ENCODE measurements at places on chromosomes 2 and 18. TPM values are rescaled to one million over a fixed set of nuclear protein-coding genes. Genes with fewer than 3 reads are reported as not detected.

DNA sequence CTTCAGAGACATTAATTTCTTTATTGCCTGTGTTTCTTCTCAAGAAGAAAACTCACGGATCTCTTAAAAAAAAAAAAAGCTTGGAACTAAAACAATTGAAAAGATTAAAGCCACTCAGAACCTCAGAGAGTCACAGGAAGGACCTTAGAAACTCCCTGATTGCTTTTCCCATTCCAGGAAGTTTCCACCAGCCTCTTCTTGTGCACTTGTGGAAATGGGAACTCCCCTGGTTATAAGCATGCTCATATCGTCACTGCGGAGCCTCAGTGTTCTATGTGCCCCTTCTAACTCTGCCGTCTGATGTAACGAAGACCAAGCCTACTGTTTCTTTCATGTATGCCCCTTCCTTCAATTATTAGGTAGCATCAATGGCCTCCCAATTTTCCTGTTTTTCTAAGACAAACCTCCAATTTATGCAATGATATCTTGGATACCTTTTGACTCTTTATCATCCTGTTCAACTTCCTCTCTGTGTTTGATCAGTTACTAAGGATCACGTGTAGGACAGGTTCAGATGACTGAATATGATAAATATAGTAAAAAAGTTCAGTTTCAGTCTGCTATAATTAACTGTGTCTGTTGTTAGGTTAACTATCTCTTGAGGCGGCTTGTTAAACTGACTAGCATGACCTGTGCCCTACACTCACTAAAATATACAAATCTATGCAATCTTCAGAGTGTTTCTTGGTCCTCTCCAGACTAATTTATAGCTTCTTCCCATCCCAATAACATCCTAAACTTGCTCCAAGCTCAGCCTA, 593.7 kb upstream of the CHAC2 start:
- DNase-seq = no peak

Gene PTPRM
- polyA plus RNA-seq = 94.8 TPM

- no peak for DNase-seq
Measured at GRCh38 chr2:230589025-230589424, 123.6 kb upstream of the CAB39 start.

Gene TLX2
- polyA plus RNA-seq = 0.10 TPM

DNA sequence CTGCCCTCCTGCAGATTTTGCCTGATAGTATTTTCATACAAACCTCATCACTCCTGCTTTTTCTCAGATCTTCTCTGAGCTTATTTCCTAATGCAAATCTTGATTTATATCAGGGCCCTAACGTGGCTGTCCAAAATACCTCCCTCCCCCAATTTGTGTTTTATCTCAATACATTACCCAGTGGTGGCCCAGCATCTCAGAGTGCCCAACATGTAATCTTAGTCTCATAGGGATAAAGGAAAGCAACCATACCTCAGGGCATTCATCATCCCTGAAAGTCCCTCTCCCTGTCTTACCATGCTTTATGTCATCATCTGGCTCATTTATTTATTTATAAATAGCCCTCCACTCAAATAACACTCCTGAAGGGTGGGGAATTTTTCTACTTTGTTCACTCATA, 135.3 kb downstream of the SLC8A1 start:
- DNase-seq = no peak

DNA sequence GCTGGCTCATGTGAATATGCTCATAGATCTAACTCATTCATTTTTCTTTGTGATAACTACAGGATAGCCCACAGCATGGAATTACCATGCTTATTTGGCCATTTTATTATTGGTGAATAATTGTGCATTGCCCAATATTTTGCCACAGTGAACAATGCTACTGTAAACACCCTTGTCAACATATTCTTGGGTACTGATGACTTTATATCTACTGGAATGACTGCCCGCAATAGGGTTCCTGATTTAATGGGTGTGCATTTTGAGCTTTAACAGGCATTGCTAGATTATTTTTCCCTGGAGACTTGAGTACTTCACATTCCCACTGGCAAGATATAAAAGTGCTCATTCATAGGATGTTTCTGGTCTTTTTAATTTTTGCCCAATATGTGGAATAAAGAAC, 42.7 kb upstream of the EVA1A start:
- no peak for DNase-seq

DNA sequence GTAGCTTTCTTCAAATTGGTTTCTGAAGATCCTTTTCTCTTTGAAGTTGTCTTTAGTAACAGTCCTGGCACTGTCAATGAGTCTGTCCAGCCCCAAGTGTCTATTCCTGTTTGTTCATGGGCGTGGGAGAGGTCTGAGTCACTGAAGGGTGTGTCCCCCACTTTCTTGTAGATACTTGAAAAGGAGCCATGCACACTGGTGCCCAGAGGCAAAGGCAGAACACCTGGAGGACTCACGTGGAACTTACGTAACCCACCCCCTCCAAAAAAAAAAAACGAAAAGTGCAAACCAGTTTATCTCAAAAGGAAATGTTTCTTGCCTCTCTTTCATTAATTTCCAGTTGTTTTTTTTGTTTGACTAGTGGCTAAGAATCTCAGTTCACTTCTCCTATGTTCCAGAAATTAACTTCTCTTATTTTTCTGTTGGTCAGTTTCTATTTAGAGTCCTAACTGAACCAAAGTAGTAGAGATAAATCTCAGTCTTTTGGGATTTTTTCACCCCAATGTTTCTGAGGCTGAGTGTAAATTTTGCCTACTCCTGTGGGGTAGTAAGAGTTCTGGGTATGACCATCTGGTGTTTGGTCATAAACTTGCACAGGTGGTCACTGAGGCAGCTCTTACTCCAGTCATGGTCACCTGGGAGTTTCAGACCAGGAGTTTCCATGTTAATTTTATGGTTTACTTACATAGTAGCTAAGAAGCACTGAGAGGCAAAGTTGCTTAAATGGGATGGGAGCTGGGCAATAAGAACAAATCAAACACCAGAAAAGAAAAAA, 54.9 kb downstream of the DSC3 start:
- DNase-seq = no peak

GRCh38 chr2:109125593-109126500, 3.2 kb upstream of the SH3RF3 start:
- DNase-seq = no peak

Gene KIAA2012
- 0.11 TPM for polyA plus RNA-seq

Gene PLA2R1
- 82.1 TPM for polyA plus RNA-seq

GRCh38 chr2:73970850-73971471, 13.7 kb upstream of the TET3 start:
- DNase-seq = no peak

Gene VSNL1
- polyA plus RNA-seq = 4.2 TPM

- no peak for DNase-seq
Measured at GRCh38 chr2:194559964-194560363, 1097.1 kb upstream of the SLC39A10 start.

Gene UGT1A5
- polyA plus RNA-seq = not detected

DNA sequence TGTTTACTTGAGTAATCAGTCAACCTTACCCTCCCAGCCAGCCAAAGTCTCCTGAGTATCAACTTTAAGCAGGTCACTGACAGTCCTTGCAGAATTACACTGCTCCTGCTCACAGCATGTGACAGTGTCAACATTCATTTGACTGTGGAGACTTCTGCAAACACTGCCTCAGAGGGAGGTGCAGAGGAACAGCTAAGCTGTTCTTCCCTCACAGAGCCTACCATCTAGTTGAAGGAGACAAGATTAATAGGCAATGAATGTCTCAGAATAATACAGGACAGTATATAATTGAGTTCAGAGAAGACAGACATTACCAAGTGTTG, 11.9 kb downstream of the SLC14A2 start:
- no peak for DNase-seq

DNA sequence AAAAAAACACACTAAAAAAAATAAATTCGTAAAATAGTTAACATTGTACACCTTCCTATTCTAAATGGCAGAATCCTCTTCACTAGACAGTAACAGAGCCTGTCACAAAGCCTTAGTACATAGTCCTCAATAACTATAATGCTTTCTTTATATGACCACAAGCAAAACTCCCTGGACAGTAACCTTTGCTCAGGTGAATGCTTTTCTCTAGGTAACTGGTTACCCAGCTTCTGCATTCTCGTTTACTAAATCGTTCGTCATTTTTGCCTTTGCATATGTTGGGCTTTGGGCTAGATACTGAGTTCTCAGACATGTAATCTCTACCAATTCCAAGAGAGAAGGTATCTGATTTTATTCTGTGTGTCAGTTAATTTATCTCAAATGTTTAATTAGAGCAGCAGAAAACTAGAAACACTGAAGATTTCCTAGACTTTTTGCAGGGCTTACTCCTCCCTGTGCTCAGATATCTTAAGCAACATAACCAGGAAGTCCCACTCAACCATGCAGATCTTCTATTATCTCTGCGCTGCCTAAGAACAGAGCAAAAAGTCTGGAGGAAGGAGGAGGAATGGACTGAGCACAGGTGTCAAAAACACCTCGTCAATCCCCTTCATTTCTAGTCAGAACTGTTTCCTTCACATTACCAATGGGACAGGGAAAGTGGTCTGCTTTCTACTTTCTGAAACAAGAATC, 247.7 kb downstream of the SOCS6 start:
- DNase-seq = no peak

- no peak for DNase-seq
Measured at GRCh38 chr18:24560511-24560981, 100.1 kb downstream of the HRH4 start.

DNA sequence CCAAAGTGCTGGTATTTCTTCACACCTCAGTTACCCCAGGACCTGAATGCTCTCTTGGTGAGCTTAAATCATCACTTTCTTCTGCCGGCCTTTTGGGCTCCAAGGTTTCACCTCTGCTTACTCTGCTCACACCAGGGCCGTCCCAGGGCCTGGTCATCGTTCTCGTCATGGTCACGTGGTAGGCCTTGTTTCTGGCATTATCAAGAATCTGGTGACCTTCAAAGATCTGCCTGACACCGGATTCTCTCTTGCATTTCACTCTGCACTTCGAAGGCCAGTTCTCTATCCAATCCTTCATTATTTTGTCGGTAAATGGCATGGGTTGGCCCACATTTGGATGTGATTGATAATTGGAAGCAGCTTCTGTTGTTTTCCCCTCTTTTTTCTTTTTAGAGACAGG, 80.5 kb downstream of the HRH4 start:
- no peak for DNase-seq

Gene CCDC74A
- 18.5 TPM for polyA plus RNA-seq

DNA sequence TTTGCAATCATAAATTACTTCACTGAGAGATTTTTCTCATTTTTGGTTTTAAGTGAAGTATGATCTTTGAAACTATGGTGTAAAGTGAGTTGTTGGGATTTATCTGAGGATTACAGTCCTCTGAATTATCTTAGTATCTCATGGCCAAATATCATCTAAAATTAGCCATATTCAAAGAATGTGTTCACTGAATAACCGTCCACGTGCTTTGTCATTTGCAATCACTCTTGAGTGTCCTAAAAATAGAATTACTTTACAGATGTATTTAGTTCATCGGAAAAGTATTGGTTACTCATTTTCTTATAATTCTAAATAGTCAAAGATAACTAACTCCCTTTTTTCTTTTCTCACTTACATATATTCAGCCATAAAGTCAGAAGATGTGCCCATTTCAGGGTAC, 141.2 kb downstream of the RTN4 start:
- no peak for DNase-seq

DNA sequence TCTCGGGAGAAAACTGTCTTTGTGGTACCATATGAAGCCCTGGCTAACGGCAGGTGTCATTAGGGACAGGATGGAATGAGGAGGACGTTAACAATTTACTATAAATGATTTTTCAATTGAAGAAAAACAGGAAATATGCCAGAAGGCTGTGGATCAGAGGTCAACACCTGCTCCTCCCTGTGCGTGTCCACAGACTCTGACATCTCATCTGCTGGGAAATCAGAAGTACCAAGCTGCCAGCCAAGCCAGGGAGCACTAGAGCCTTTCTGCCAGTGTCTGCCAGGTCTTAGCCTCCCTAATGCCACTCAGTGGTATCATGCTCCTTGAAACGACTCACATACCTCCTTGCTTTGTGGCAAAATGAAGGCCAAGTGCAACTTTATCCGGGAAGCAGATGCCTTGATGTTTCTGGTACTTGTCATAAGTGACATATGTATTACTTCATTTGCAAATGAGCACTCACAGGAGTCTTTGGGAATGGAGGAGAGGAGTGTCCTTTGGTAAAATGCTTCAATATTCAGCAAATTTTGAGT, 541.1 kb downstream of the SATB2 start:
- DNase-seq = no peak

Gene KRTCAP3
- 8.6 TPM for polyA plus RNA-seq

Gene TMEM131
- polyA plus RNA-seq = 45.1 TPM

- no peak for DNase-seq
Measured at GRCh38 chr2:148789059-148789458, 86.0 kb upstream of the KIF5C start.

- DNase-seq = no peak
Measured at GRCh38 chr2:85723707-85724360, 29.7 kb downstream of the GNLY start.

DNA sequence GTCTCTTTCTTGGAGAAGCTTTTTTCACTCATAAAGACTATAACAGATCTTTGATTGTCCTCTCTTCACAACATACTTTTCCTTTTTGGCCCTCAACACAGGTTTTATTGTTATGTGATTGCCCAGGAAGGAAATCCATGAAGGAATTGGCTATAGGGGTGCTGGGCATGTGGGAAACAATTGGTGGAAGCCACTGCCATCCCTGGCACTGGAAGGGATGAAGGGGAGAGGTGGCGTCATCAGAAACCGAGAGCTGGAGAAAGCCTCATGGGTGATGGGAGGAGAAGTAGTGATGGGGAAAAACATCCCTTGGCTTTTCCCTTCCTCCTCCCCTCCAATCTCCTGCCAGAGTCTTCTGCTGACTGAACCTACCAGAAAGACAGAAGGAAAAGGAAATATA, 106.2 kb downstream of the SPOPL start:
- no peak for DNase-seq

Gene HAAO
- 40.5 TPM for polyA plus RNA-seq

DNA sequence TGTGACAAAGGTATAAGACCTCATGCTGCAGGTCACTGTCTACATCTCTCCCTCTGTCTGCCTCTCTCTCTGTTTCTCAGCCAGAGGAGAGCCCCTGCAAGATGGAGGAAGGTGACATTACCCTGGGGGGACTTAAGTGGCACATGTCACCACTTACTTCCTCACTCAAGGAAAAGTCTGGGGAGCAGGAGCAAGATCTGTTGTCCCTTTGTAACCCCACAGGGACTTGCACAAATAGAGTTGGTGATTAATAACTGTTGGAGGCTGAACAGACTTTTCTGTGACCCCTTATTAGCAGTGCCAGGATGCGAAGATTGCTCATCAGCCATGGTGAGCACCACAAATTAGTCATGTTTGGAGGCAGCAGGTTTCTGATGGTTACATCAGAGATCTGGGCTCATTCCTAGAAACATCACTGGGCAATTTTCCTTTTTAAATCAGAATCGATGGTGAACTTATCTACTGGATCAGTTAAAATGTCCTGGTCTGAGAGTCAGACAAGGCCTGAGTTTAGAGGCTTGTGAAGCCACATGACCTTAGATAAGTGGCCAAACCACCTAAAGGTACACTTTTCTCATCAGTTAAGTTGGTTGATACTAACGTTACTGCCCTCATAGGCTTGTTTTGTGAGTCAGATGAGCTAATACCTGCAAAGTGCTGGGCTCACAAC, 81.2 kb upstream of the LTBP1 start:
- DNase-seq = no peak
